Caco-2 (cell line): ENCODE measurements at places on chromosomes 2 and 18.

GRCh38 chr2:137117385-137117784 lies 352.0 kb downstream of the THSD7B start:
- DNase-seq: no peak

DNA sequence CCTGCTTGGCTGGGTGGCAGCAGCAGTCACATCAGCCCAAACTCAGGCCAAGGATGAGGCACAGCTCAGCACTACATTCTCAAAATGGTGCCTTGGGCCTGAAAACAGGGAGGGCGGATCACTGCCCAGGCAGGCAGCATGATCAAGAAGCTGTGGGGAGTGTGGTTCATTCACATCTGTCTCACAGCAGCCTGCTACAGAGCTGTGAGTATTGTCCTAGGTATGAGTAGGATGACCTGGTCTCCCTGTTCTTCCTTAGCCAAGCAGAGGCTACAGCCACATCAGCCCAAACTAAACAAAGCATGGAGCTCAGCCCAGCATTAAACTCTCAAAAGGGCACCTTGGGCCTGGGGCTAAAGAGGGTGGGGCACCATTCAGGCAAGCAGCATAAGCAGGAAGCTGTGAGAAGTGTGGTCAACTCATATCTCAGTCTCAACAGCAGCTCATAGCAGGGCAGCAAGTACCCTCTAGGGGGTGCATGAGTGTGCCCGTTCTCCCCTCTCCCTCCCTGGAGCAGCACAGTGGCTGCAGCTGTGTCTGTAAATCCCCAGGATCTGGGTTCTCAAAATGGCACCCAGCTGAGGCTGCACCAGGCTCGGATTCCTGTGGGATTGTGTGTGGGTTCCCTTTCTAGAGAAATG lies 139.6 kb downstream of the TRABD2A start:
- peak; percentile 36 for DNase-seq

DNA sequence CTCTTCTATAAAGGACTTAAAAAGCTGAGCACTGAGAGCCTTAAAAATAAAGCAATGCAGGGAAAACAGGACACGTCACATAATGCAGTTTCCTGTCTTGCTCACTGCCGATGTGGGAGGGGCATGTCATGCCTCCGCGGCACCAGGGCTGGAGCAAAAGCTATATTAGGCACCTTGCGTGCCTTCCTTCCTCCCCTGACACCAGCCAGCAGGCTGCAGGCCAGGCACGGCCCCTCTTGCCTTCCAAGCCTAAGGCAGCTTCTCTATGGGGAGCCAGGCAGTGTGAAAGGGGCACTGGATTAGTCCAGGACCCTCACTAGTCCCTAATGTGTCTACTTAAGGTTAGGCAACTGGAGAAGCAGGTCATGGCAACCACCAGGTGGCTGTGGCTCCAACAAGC lies 26.3 kb downstream of the MRPL35 start:
- DNase-seq: no peak

- peak; percentile 74 for DNase-seq
Measured at GRCh38 chr2:131093696-131094462, 619 bp upstream of the FAM168B start.

DNA sequence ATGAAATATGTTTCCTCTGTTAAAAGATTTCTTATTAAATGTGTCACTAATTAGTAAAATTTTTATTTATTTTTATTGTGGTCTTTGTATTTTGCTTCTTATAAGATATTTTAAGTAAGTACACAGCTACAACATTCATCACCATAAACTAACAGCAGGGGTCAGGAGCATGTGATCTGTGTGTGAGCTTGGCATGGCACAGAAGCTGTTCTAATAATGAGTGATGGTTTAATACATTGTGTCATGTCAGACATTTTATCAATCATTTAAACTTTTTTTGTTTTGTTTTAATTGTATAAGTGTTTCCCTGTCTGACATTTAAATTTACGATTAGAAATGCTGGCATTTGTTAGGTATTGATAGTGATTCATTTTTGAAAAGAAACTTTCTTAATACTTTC lies 585.4 kb downstream of the DSC3 start:
- DNase-seq: no peak
